Activated CD8-positive, alpha-beta T cell treated with anti-CD3 and anti-CD28 coated beads for 36 hours (primary cell): ENCODE measurements at places on chromosomes 1 and 21. TPM values are rescaled to one million over a fixed set of nuclear protein-coding genes. Genes with fewer than 3 reads are reported as not detected.

- H3K4me3 ChIP-seq, result no peak overlapping the region
- no peak overlapping the region for H3K27ac ChIP-seq
- DNase-seq, result no peak
- H3K27me3 ChIP-seq, result peaks cover 5% of the 10 kb centered on the region
- no peaks in the 10 kb centered on the region for H3K36me3 ChIP-seq
- H3K4me1 ChIP-seq, result no peaks in the 10 kb centered on the region
Observed at GRCh38 chr1:17874710-17875109, 119.6 kb downstream of the ACTL8 start.

DNA sequence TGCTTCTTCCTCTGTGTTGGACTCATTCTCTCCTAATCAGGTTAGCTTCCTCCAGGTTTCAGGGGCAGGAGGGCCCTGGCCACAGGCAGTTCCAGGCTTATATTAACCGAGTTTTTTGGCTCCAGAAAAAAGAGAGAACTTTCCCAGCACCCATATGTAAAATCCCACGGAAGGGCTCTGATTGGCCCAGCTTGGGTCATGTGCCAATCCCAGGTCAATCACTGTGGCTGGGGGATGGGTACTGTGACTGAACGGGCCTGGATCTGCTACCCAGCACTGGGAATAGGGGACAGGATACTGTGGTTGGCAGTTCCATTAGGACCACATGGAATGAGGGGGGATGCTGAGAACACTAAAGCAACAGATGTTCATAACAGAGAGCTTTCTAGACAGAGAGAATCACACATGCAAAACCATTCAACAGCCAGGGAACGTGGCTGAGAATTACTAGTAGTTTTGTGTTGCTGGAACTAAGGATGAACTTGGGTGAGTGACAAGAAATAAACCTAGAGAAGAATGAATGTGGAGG, 51.1 kb upstream of the NEK2 start:
- no peaks in the 10 kb centered on the region for H3K36me3 ChIP-seq
- H3K27me3 ChIP-seq, result no peaks in the 10 kb centered on the region
- no peak overlapping the region for H3K4me3 ChIP-seq
- no peak for DNase-seq

- no peaks in the 10 kb centered on the region for H3K36me3 ChIP-seq
- no peaks in the 10 kb centered on the region for H3K4me1 ChIP-seq
- H3K27ac ChIP-seq, result no peak overlapping the region
Observed at GRCh38 chr1:29297450-29297849, 61.1 kb downstream of the PTPRU start.

DNA sequence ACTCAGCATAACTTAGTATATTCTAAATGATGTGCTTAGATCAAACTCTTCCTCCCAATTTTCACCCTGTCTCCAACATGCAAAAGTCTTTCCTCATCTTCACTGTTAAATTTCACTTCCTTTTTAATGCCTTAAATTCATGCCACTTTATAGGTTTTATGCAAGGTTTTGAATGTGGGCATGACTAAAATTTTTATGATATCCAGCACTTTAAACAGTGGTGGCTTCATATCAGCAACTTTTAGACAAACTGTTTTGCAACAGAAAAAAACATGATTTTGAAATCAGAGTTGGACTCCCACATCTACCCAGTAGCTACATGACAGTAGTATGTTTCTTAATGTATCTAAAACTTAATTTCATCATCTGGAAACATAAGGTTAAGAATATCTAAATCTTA, 84.7 kb upstream of the ZP4 start:
- H3K27me3 ChIP-seq, result no peaks in the 10 kb centered on the region
- no peak overlapping the region for H3K4me3 ChIP-seq
- H3K4me1 ChIP-seq, result no peaks in the 10 kb centered on the region
- no peaks in the 10 kb centered on the region for H3K36me3 ChIP-seq

DNA sequence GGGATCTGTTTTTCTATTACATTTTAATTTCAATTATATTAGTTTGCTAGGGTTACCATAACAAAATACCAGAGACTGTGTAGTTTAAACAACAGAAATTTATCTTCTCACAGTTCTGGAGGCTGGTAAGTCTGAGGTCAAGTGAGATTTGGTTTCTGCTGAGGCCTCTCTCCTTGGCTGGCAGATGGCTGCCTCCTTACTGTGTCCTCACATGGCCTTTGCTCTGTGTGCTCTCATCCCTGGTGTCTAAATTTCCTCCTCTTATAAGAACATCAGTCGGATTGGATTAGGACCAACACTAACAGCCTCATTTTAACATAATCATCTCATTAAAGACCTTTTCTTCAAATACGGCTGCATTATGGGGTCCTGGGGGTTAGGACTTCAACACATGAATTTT, 195.2 kb upstream of the CHODL start:
- H3K4me3 ChIP-seq, result no peak overlapping the region
- H3K4me1 ChIP-seq, result no peaks in the 10 kb centered on the region
- DNase-seq, result no peak
- no peaks in the 10 kb centered on the region for H3K36me3 ChIP-seq
- H3K27me3 ChIP-seq, result no peaks in the 10 kb centered on the region

- no peaks in the 10 kb centered on the region for H3K4me1 ChIP-seq
- no peak overlapping the region for H3K27ac ChIP-seq
- no peak overlapping the region for H3K4me3 ChIP-seq
- DNase-seq, result no peak
- H3K27me3 ChIP-seq, result peaks cover 5% of the 10 kb centered on the region
Observed at GRCh38 chr1:63799307-63799706, 25.5 kb downstream of the ROR1 start.

DNA sequence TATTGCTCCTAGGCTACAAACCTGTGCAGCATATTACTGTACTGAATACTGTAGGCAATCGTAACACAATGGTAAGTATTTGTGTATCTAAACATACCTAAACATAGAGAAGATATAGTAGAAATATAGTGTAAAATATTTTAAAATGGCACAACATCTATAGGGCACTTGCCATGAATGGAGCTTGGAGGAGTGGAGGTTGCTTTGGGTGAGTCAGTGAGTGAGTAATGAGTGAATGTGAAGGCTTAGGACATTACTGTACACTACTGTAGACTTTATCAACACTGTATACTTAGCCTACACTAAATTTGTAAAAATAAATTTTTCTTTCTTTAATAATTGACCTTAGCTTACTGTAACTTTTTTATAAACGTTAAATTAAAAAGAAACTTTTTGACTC, 7.9 kb downstream of the LEFTY2 start:
- DNase-seq, result no peak
- H3K27me3 ChIP-seq, result no peaks in the 10 kb centered on the region
- peaks cover 11% of the 10 kb centered on the region for H3K4me1 ChIP-seq
- H3K4me3 ChIP-seq, result no peak overlapping the region

DNA sequence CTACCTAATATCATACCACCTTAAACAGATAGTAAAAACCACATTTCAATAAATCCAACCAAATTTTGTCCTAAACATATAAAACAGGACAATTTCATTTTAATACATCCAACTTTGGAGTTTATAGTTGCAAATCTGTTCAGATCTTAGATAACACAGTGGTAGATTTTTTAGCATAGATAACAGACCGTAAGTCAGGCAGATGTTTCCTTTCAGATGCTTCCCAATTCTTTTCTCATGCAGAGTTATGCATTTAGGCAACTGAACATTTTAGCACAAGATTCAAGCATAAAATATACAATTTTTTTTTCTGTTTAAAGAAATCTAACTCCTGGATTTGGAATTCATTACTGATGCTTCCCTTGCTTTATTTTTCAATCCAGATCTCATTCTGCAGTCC, 156.5 kb upstream of the ZNHIT6 start:
- DNase-seq, result no peak
- no peak overlapping the region for H3K4me3 ChIP-seq
- no peaks in the 10 kb centered on the region for H3K36me3 ChIP-seq
- H3K4me1 ChIP-seq, result no peaks in the 10 kb centered on the region
- peaks cover 1% of the 10 kb centered on the region for H3K27me3 ChIP-seq

DNA sequence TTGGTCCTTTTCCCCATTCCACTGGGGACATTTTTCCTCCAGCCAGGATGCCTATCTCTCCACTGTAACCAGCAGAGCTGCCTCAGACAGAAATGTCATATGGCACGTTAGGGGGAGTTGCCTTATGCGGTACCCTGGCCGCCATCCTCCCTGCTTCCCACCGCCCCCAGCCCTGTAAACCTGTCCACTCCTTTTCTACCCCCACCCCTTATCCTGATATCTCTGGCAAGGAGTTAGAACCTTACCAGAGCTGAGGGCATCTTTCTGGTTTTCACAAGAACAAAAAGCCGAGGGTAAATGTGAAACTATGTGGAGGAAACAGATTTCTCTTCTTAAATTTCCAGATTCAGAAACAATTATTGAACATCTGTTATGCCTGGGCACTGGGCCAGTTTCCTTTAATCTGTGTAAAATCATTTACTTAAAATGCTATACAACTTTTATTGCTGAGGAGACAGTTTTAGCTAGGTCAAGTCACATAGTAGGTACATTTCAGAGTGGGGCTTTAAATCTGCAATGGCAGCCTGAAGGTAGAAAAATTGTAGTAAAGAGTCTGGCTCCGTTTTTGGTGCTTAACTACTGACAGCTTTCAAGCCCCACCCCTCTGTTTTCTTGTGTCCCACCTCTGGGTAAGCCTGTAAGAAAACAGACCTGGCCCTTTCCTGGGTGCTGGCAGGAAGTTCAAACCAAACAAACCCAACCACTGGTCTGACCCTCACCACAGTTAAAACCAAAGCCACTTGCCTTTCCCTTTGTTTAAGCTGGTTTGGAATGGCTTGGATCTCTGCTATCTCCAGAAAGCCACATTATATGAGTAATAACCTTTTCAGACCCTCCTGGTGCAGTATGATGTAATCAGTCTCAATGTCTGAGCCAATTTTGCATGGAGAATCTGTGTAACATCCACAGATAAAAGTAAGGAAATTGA, 319.0 kb downstream of the HHAT start:
- no peaks in the 10 kb centered on the region for H3K27me3 ChIP-seq
- H3K4me3 ChIP-seq, result no peak overlapping the region
- peaks cover 7% of the 10 kb centered on the region for H3K4me1 ChIP-seq
- no peak overlapping the region for H3K27ac ChIP-seq
- H3K36me3 ChIP-seq, result no peaks in the 10 kb centered on the region

DNA sequence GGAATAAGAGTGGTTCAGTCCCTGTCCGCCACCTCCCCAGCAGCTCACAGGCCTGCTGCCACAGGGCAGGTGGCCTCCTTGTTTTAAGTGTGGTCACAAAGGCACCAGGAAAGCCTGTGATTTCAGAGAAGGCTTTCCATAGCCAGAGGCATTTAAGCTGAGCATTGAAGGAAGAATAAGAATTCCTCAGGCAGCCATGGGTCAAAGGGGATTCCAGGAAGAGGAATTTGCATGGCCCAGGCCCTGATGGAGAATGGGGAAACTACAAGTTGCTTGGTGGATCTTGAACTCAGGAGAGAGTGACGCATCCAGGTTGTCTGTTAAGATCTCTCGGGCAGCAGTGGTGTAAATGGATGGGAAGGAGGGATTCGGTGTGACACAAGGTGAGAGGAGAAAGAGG, 66.7 kb downstream of the KLHDC7A start:
- no peak overlapping the region for H3K4me3 ChIP-seq
- no peaks in the 10 kb centered on the region for H3K36me3 ChIP-seq
- peaks cover 22% of the 10 kb centered on the region for H3K27me3 ChIP-seq
- no peak overlapping the region for H3K27ac ChIP-seq
- no peaks in the 10 kb centered on the region for H3K4me1 ChIP-seq
- DNase-seq, result no peak

GRCh38 chr1:201252944-201253371, 30.3 kb upstream of the PKP1 start:
- no peaks in the 10 kb centered on the region for H3K36me3 ChIP-seq
- H3K4me1 ChIP-seq, result no peaks in the 10 kb centered on the region
- H3K4me3 ChIP-seq, result no peak overlapping the region
- H3K27ac ChIP-seq, result no peak overlapping the region

DNA sequence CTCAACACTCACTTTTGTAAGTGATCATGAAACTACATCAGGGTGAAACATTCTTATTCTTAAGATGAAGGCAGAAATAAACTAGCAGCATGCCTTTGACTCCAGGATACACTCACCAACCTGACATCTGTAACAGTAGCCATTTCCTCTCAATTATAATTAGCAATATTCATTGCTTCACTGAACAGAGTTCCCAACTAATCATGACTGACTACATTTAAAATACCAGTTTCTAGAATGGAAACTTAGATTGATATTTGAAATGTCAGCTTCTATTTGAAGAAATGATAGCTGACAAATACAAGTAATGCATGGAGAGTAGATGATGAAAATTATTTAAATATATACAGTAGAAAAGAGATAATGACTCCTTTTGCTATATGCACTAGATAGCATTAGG, 1023.8 kb downstream of the MRPL39 start:
- DNase-seq, result no peak
- H3K4me1 ChIP-seq, result no peaks in the 10 kb centered on the region
- no peak overlapping the region for H3K27ac ChIP-seq
- H3K4me3 ChIP-seq, result no peak overlapping the region

- no peaks in the 10 kb centered on the region for H3K27me3 ChIP-seq
- DNase-seq, result no peak
- H3K4me3 ChIP-seq, result no peak overlapping the region
Observed at GRCh38 chr1:80003250-80003649, 996.7 kb upstream of the ADGRL4 start.

- no peak for DNase-seq
- no peaks in the 10 kb centered on the region for H3K36me3 ChIP-seq
- H3K27me3 ChIP-seq, result no peaks in the 10 kb centered on the region
- no peak overlapping the region for H3K27ac ChIP-seq
- H3K4me1 ChIP-seq, result peaks cover 11% of the 10 kb centered on the region
- no peak overlapping the region for H3K4me3 ChIP-seq
Observed at GRCh38 chr21:29144736-29145353, 14.4 kb downstream of the MAP3K7CL start.

- H3K27ac ChIP-seq, result no peak overlapping the region
- DNase-seq, result no peak
- no peaks in the 10 kb centered on the region for H3K27me3 ChIP-seq
- H3K4me3 ChIP-seq, result no peak overlapping the region
Observed at GRCh38 chr1:176826265-176826664, 338.2 kb downstream of the ASTN1 start.

- no peaks in the 10 kb centered on the region for H3K27me3 ChIP-seq
- no peak overlapping the region for H3K27ac ChIP-seq
- no peaks in the 10 kb centered on the region for H3K4me1 ChIP-seq
Observed at GRCh38 chr1:95854457-95854856, 620.4 kb downstream of the RWDD3 start.

DNA sequence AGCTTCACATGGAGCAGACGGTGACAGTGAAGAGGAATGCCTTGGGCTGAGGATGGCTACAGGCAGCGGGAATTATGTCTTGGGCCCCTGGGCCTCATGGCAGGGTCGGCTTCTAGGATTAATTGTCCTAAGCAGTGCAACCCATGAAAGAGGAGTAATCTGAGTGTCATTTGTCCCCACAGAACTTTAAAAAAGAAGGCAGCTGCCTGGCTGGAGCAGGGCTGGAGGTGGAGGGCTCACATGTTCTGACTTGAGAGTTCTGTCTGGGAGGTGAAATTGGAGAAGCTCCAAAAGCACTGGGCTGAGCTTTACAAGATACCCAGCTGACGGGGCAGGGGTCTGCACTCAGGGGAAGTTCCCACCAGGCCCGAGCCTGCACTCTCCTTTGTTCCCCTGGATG, 22.6 kb downstream of the CACNA1S start:
- H3K27ac ChIP-seq, result no peak overlapping the region
- H3K36me3 ChIP-seq, result no peaks in the 10 kb centered on the region
- DNase-seq, result no peak
- H3K4me1 ChIP-seq, result no peaks in the 10 kb centered on the region
- no peak overlapping the region for H3K4me3 ChIP-seq

GRCh38 chr1:26541816-26542711, 12.5 kb downstream of the RPS6KA1 start:
- H3K4me3 ChIP-seq, result peak overlapping the region; percentile 92
- DNase-seq, result peak; percentile 96
- H3K27ac ChIP-seq, result peak overlapping the region; percentile 97
- H3K27me3 ChIP-seq, result no peaks in the 10 kb centered on the region

NCF2 gene
- total RNA-seq, result 4.7 TPM

SYT14 gene
- total RNA-seq, result not detected

DCST1 gene
- total RNA-seq, result not detected

DYNLT5 gene
- total RNA-seq, result not detected

KLHL21 gene
- 18.1 TPM for total RNA-seq

IKBKE gene
- total RNA-seq, result 14.3 TPM

FCRL2 gene
- total RNA-seq, result not detected

KRTAP26-1 gene
- total RNA-seq, result not detected
